ENCODE measurements at places on chromosomes 2 and 18.

- DNase-seq, result no peak
These were observed 28.8 kb upstream of the EFEMP1 start for GRCh38 chr2:55952415-55952814.

- DNase-seq, result no peak
These were observed 14.1 kb upstream of the KLF11 start for GRCh38 chr2:10028988-10029874.

GRCh38 chr2:217941339-217941738, 61.5 kb downstream of the TNS1 start:
- DNase-seq, result peak; percentile 43

DNA sequence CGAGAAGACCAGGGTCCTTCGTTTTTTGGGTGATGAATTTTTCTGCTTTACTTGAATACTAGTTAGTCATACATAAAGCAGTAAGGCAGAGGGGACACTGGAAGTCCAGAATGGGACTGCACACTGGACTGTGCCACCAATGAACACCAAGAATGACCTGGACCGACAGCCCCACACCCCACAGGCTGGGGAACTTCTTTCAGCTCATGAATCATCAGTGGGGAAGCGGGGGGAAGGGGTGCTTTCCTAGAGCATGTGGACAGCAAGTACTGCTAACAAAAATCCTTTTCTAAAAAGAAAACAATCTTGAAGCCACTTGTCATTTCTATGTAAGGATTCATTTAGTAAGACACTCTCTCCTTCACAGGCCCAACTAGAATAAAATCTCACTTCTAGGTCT, 86.0 kb downstream of the DTNB start:
- peak; percentile 60 for DNase-seq

DNA sequence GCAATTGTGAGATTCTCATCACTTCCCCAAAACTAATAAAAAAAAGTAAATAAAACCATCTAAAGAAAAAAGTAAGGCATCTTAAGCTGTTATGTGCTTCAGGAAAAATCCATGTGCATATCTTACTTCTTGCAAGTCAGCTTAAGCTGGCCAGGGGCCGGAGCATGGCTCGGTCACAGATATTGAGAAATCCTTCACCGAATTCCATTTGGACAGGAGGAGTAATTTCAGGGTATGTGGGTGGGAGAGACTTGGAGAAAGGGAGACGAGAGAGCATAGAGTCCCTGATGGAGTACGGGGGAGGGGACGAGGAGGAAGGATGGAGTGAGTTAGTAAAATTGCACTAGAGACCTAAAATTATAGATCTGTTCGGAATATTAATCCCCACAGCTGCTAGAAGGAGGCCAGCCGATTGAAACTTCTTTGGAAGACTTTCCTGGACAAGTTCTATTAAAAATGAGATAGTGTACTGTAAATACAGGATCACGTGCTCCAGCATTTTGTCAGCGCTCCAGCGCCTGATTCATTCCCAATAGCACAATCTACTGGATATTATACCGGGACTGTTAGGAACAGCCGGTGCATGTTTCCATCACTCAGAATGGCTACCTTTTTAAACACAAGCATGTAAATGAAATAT, 438.5 kb downstream of the ZNF516 start:
- DNase-seq, result peak; percentile 1

DNA sequence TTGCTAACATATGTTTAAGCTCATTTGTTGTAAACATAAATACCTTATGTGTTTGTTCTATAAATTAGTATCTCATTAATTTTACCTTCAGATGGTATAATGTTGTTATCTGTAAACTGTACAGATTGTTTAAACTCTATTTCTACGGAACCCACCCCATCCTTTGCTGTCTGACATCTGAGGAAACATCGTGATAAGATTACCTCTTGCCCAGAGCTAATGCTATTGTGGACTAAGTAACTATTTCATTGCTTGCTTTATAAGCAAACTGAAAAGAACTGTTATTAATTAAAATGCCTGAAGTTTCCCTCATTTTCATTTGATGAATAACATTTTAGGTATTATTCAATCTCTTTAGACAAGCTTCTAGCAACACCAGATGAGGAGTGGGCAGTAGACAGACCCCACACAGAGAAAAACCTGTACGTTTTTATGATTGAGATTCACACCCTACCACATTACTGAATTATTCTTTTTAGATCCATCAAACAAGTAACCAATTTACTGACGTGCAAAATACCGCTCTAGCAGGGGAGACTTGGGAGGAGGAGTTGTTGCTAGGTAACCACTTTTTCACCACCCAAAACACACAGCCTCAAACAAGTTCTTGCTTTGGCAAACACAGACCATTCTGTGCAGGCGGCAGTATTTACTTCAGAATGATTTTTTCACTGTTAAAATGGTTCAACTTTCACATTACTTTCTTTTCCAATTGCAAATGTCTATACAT, 1.9 kb upstream of the SYT4 start:
- DNase-seq, result no peak

- DNase-seq, result no peak
These were observed 1.0 kb upstream of the MAP4K4 start for GRCh38 chr2:101696272-101697123.

GRCh38 chr18:48123324-48123723, 192.9 kb upstream of the SMAD2 start:
- DNase-seq, result no peak

DNA sequence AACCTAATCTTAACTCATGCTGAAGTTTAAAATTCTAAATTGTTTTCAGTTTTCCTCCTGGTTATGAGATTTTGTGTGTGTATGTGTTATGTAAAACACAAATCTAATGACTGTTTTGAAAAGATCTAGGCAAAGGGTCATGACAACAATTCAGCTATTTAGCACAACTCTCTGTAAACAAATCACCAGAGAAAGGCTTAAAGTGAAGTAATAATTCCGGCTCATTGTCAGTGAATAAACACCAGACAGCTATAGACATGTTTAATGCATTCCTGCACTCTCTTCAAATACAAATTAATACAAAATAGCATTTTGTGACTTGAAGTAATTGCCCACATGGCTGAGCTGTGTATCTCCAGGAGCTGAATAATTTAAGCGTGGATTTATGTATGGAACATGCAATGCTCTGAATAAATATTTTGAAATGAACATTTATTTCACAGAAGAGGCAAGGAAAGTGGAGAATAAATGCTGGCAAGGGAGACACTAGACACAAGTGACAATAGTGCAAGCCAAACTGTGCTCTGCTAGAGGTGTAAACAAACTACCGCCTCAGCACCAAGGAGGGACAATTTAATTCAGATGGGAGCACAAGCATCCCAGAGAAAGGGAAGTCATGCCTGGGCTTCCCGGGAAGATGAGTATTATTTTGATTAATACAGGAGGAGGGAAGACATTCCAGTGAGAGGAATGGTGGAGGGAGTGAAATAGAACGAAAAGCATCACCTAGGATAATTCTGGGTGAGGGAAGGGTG, 133.6 kb upstream of the XPO1 start:
- no peak for DNase-seq

GRCh38 chr2:221518201-221518934, 53.7 kb downstream of the EPHA4 start:
- DNase-seq, result no peak

DNA sequence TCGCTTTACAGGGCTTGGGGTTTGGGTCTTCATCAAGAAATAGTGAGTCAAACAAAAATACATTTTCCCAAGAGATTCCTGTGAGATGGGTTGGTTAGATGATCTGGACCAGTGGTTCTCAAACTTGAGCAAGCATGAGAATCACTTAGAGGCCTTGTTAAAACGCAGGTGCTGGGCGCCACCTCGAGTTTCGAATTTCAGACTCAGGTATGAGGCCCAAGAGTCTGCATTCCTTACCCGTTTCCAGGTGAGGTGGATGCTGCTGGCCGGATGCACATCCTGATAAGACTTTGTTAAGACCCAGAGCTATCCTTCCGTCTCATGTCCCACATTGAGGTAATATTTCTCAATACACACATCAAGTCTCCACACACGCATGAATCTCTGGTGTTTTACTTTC, 707.8 kb upstream of the SALL3 start:
- DNase-seq, result no peak

- peak; percentile 75 for DNase-seq
These were observed 116.0 kb downstream of the MAP3K20 start for GRCh38 chr2:173191601-173192000.

GRCh38 chr2:85680707-85681371, 12.8 kb upstream of the SFTPB start:
- DNase-seq, result no peak

- DNase-seq, result no peak
These were observed 53.5 kb upstream of the TGFA start for GRCh38 chr2:70607121-70607561.

DNA sequence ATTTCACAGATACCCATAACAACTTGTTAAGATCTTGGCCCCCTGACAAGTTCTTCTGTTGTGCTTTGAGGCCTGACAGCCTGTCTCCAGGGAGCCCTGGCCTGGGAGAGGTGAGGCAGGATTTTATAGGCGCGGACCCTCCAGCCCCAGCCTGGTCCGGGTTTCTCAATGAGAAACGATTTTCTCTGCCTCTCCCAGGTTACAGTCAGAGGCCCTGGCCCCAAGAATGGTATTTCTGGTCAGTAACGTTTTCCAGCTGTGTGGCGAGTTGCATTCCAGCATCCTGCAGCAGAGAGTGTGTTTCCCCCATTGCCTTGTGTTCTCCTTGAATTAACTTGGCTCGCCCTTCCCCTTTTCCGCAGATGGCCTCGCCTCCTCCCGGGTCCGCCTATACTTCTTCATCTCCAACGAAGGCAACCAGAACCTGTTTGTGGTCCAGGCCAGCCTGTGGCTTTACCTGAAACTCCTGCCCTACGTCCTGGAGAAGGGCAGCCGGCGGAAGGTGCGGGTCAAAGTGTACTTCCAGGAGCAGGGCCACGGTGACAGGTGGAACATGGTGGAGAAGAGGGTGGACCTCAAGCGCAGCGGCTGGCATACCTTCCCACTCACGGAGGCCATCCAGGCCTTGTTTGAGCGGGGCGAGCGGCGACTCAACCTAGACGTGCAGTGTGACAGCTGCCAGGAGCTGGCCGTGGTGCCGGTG, 3.0 kb downstream of the INHBB start:
- DNase-seq, result peak; percentile 36

- no peak for DNase-seq
These were observed 27.2 kb downstream of the PPP3R1 start for GRCh38 chr2:68225119-68225632.

DNA sequence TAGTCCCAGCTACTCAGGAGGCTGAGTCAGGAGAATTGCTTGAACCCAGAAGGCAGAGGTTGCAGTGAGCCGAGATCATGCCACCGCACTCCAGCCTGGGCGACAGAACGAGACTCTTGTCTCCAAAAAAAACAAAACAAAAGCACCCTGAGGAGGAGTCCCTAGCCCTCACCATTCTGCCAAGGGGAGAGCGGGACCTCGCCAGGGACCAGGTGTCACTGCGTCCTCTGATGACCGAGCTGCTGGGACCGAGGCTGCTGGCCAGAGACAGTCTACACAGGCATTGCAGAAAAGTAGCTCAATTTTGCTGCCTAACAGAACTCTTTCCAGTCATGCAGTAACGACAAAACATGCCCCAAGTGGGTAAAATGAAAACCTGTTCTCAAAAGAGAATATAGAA, 18.4 kb downstream of the NCK2 start:
- no peak for DNase-seq

- peak; percentile 61 for DNase-seq
These were observed 55.4 kb upstream of the CD28 start for GRCh38 chr2:203650860-203651613.

GRCh38 chr2:222299906-222300725, 1.3 kb upstream of the PAX3 start:
- no peak for DNase-seq

DNA sequence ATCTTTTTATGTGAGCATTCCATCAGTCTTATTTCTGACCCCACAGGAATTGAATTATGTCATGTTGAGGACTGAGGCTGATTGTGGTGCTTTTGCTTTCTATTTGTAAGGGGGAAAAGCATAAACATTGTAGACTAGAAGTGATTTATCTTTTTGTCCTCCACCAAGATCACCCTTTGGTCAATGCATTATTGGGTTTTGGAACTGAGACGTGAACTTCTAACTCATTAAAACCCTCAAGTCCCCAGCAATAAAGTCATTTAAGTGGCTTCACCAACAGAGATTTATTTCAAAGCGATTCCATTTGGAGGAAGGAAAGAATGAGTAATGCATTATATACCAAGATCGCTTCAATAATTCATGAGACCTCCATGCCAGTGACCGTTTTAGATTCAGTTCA, 75.5 kb upstream of the TXNDC2 start:
- no peak for DNase-seq

GRCh38 chr18:49279041-49279440, 181.4 kb downstream of the DYM start:
- DNase-seq, result no peak

DNA sequence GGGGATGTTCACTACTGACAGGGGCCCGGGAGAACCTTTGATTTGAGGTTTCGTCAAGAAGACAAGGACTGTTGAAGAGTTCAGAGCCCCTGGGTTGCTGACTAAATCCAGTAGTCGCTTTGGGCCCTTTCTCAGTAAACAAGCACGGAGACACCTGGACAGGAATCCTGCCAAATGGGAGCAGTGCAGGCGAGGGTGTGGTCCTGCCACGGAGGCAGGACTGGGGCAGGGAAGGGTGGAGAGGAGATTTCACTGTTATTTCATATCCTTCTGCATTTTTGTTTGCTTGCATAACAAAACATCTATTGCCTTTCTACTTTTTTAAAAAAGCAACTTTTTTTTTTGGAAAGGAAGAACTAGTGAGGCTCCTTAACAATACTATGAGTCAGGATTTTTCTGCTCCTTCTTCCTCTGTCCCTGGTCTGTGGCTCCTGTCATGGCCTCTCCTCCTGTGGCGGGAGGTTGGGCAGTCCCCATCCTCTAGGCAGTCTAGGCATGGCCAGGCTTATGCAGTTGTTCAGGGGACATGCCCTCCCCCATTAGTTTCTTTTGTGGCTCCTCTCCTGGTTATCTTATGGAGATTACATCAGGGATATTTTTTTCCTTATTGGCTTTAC, 57.7 kb downstream of the ARHGEF4 start:
- DNase-seq, result no peak

DNA sequence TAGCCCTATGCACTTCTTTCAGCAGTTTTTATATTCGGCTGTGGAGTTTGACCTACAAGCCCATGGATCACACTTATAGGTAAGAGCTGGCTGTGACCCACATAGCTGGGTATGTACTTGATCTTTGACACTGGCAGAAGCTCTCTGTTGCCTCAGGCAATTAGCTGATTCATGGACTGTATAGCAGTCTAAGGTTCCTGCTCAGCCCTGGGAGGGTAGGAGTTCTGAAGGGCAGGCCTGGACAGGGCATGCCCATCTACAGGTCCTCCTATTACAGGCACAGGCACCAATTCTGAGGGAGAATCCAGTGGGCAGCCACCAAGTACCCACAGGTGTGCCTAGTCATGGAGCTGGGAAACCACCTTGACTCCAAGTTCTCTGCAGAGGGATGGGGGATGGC, 301.8 kb upstream of the GALNT5 start:
- DNase-seq, result no peak

GRCh38 chr2:111105926-111106325, 14.8 kb upstream of the BCL2L11 start:
- DNase-seq, result no peak

GRCh38 chr18:44533071-44533470, 147.6 kb upstream of the SETBP1 start:
- DNase-seq, result no peak

GRCh38 chr2:45394842-45395241, 216.2 kb downstream of the SRBD1 start:
- DNase-seq, result no peak

- no peak for DNase-seq
These were observed 359 bp downstream of the TGFBRAP1 start for GRCh38 chr2:105329197-105329554.

- DNase-seq, result peak; percentile 75
These were observed 105.4 kb downstream of the QPCT start for GRCh38 chr2:37449761-37450296.

GRCh38 chr2:23708771-23709170, 218.2 kb downstream of the ATAD2B start:
- DNase-seq, result no peak
